ENCODE measurements at places on chromosomes 12 and 14.

DNA sequence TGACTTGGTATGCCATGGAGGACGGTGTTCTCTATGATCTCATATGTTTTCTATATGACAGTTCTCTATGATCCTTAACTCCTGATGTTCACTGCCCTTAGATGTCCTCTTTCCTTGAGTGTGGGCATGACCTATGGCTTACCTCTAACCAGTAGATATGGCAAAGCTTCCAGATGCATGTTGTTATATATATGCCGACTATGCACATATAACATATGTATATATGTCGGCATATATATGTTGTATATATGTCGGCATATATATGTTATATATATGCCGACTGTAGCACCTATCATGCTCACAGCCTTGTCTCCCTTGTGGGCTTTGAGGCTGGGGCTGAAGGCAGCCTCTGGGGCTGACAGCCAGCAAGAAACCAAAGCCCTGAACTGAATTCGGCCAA, 106.0 kb downstream of the GRIP1 start:
- peaks cover 6% of the 10 kb centered on the region for H3K4me1 ChIP-seq
- peaks cover 17% of the 10 kb centered on the region for H3K27me3 ChIP-seq
- H3K4me3 ChIP-seq: no peak overlapping the region
- no peak overlapping the region for H3K27ac ChIP-seq

GRCh38 chr14:35988972-35989690, 163.0 kb downstream of the BRMS1L start:
- H3K4me1 ChIP-seq: no peaks in the 10 kb centered on the region
- no peak overlapping the region for H3K4me3 ChIP-seq
- no peaks in the 10 kb centered on the region for H3K36me3 ChIP-seq
- H3K27ac ChIP-seq: no peak overlapping the region

DNA sequence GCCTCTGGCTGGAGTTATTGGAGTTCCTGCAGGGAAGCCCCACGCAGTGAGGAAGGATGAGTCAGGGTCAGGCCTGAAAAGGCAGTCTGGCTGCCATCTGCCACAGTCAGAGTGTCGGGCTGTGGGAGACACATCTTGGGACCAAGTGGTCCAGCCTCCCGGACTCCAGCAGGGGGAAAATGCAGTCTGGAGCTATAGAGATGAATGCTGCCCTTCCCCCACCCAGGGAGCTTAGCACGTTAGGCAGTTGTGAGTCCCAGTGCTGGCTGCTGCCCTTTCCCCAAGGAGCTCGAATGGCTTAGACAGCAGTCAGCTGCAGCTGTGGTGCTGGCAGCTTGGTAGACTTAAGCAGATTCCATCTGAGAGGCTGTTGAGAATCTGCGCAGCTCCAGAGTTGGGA, 8.2 kb upstream of the NTS start:
- H3K4me3 ChIP-seq: no peak overlapping the region
- H3K27ac ChIP-seq: no peak overlapping the region
- H3K36me3 ChIP-seq: no peaks in the 10 kb centered on the region
- no peak for DNase-seq

DNA sequence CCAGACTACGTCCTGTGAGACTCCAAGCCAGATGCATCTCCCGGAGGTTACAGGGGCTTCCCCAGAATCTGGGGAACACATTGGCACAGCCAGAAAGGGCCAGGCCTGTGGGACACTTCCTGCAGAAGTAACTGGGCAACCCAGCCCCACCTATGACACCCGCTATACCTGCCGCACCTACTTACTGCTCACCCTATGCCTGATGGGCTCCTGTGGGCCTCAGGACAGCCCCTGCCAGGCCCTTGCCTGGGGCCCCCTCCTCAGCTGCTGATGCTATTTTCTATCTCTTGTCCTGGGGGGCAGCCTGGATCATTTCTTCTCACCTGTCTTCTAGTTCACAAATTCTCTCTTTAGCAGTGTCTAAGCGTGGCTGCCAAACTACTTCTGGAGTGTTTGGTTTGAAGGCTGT, 28.7 kb downstream of the JAG2 start:
- no peak overlapping the region for H3K27ac ChIP-seq
- peaks cover 12% of the 10 kb centered on the region for H3K27me3 ChIP-seq
- DNase-seq: no peak

- no peak overlapping the region for H3K4me3 ChIP-seq
- H3K27me3 ChIP-seq: peaks cover 5% of the 10 kb centered on the region
Observed at GRCh38 chr12:108369736-108370396, 30.8 kb upstream of the CMKLR1 start.

- no peak overlapping the region for H3K4me3 ChIP-seq
- H3K27me3 ChIP-seq: no peaks in the 10 kb centered on the region
- peak overlapping the region; percentile 94 for H3K27ac ChIP-seq
- peaks cover 56% of the 10 kb centered on the region for H3K36me3 ChIP-seq
Observed at GRCh38 chr12:113066813-113067400, 10.4 kb downstream of the DTX1 start.

GRCh38 chr14:89563471-89563870, 146.4 kb upstream of the FOXN3 start:
- H3K4me1 ChIP-seq: peaks cover 53% of the 10 kb centered on the region
- H3K27me3 ChIP-seq: no peaks in the 10 kb centered on the region
- H3K36me3 ChIP-seq: peaks cover 54% of the 10 kb centered on the region
- peak overlapping the region; percentile 27 for H3K27ac ChIP-seq
- no peak for DNase-seq
- no peak overlapping the region for H3K4me3 ChIP-seq
